Activated CD8-positive, alpha-beta memory T cell treated with anti-CD3 and anti-CD28 coated beads for 24 hours (primary cell): ENCODE measurements at places on chromosomes 2 and 18.

DNA sequence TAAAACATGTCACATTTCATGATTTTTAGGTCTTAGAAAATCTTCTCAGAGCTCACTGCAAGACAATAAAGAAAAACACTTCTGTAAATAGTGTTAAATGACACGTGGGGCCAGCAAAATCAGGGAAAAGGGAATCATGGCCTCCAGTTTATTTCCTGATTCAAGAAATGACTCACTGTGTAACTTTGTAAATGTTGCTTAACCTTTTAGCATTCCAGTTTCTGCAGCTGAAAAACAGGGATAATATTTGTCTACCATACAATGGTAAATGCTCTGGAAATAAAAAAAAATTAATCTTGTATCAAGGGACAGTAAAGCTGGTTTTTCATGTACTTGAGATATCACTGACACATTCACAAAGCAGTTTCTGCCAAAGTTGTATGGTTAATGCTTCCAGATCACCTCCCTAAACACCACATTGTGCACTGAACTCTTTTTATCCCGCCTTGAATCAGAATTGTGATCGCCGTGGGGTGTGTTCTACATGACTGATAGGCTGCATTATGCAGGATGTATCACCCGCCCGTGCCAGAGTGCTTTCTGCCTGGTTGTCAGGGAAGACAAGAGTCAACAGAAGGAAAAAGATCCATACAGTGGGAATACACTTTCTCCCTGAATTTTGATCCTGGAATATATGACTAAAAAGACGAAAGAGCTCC lies 238.8 kb downstream of the IKZF2 start:
- DNase-seq = no peak

DNA sequence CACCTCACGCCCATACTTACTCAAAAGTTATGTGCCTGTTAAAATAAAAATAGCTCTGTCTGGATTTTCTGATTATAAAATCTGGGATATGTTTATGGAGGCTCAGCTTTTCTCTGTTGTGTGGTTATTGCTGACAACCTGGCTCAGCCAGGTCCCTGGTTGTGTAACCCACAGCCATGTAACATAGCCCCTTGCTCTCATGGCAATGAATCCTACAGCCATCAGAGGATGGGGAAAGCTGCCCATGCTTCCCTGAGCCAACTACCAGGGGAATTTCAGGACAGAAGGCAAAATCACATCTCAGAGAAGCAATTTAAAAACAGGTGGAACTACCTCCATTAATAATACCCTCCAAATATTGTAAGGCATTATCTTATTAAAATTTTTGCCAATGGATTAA lies 29.7 kb downstream of the ST8SIA5 start:
- no peak for DNase-seq

- no peak for DNase-seq
Measured at GRCh38 chr2:221572821-221573429, 821 bp upstream of the EPHA4 start.

DNA sequence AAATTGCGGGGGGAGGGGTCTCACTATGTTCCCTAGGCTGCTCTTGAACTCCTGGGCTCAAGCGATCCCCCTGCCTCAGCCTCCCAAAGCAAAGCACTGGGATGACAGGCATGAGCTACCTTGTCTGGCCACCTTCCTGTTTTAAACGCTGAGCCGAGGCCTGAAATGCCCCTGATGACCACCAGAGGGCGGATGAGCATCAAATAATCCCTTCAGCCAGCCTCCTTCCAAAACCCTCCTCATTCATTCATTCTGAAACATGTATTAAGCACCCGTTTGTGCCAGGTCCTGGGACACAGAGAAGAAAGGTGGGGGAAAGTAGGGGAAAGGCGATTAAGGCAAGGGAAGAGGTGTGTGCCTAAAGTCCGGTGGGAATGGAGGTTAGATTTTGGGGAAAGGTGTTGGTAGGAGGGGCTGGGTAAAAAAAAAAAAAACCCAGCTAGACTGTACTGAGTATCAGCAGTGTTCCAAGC lies 30.7 kb upstream of the PTMA start:
- peak; percentile 93 for DNase-seq

DNA sequence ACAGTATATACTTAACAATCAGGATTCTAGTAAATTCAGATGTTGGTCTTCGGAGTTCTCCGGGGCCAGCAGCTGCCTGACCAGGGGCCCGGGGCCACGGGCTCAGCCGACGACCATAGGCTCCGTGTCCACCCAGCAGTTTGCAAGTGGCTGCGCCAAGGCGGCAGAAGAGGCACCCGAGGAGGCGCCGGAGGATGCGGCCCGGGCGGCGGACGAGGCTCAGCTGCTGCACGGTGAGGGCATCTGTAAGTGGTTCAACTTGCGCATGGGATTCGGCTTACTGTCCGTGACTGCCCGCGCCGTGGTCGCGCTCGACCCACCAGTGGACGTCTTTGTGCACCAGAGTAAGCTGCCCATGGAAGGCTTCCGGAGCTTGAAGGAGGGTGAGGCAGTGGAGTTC lies 136.3 kb downstream of the NUP35 start:
- no peak for DNase-seq

DNA sequence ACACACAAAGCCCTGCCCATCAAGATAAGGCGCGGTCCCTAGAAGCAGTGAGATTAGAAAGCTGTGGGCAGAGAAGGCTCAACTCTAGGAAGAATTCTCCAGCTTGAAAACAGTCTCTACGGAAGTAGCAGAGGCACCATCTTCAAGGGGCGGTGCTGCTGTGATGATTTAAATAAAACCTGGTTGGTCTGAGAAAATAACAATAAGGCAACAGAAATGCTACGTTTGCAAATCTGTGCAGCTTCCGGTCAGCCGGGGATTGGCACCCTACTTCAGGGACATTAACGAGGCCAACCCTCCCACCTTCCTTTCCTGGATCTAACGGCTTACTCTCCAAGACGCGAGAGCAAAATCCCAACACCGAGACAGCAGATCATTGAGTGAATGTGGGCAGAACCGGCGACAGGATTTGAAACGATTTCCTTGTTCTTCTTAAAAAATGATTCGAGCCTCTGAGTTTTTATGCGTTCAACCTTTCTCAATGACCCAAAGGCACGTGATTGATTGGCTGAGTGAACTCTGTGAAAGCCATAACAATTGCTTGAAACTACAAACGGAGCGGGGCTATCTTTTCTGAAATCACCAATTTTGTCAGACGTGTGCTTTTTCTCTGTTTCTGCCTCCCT lies 93.7 kb upstream of the ZNF516 start:
- no peak for DNase-seq

- no peak for DNase-seq
Measured at GRCh38 chr2:776487-776886, 99.3 kb upstream of the TMEM18 start.

DNA sequence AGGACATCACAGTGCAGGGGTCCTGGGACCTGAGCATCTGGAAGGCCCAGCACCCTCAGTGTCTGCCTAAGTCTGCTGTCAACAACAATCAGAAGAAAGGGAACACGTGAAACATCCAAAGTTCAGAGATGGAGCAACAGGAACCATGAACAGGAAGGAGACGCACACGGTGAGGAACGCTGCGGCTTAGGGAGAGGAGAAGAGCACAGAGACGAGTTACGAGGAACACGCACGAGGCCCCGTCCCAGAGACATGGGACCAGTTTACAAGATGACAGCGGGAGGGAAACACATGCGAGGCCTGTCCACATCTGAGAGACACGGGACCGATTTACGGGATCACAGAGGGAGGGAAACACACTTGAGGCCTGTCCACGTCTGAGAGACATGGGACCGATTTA lies 2.9 kb upstream of the KCNG2 start:
- DNase-seq = no peak

DNA sequence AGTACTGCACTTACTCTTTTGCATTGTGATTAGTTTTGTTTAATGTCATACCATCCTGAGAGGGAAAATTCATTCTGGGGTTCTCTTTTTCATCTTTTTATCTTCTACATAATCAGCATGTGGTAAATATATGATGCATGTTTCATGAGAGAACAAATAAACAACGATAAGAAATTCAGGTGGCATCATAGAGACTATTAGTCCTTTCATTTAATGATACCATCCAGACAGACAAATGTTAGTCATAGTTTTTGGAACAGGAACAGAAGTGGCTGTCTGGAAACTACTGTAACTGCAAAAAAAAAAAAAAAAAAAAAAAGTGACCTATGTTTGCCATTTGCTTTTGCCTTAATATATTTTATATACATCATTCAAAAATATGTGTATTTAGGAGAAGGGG lies 761.0 kb downstream of the EPHA4 start:
- DNase-seq = no peak

DNA sequence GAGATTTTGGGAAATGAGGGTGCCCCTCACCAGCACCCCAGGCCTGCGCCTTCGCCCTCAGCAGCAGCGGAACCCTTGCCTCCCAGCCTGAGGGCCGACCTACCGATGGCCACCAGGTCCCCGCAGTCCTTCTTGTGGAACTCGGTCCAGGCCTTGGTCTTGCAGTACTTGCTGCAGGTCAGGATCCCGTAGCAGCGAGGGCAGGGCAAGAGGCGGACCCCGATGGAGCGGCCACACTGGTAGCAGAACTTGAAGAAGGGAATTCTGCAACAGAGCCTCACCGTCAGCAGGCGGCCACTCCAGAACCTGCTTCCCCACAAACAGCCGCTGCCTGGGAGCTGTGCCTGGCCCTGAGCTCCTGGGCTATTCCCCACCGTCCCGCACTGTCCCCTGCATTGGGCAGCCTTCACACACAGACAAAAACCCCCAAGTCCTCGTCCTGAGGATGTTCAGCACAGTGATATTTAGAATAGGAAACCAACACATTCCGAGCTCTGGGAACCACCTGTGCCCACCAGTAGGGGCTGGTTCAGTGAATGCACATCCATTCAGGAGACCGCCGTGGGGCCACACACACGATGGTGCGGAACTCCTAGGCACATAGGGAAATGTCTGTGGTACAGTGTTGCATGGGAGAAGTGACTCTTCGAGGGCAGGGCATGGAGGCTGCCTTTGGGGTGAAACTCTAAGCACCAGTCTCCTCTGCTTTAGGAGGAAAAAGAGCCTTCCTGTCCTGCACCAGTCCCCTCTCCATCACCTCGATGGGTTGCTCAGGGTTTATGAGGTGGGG lies 45.6 kb downstream of the GPC1 start:
- DNase-seq = peak; percentile 47

- DNase-seq = no peak
Measured at GRCh38 chr18:76909439-76909838, 87.1 kb downstream of the ZNF236 start.

- DNase-seq = no peak
Measured at GRCh38 chr2:8479298-8479697, 202.6 kb upstream of the ID2 start.

DNA sequence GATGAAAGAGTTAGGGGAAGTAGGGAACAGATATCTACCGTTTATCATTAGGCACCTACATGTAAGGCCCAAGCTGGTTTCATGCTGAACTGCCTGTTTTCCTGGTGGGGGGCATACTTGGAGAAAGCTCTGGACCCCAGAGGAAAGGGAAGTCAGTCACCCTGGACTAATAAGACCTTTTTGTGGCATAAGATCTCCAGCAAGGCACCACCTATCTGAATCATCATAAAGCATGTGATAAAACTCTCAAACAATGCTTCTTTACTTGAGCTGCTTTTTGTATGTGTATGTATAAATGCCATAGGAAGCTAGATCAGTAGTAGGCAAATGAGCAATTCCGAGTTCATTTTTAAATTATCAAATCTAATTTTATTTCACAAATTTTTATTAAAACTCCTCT lies 104.8 kb downstream of the TANC1 start:
- DNase-seq = no peak

DNA sequence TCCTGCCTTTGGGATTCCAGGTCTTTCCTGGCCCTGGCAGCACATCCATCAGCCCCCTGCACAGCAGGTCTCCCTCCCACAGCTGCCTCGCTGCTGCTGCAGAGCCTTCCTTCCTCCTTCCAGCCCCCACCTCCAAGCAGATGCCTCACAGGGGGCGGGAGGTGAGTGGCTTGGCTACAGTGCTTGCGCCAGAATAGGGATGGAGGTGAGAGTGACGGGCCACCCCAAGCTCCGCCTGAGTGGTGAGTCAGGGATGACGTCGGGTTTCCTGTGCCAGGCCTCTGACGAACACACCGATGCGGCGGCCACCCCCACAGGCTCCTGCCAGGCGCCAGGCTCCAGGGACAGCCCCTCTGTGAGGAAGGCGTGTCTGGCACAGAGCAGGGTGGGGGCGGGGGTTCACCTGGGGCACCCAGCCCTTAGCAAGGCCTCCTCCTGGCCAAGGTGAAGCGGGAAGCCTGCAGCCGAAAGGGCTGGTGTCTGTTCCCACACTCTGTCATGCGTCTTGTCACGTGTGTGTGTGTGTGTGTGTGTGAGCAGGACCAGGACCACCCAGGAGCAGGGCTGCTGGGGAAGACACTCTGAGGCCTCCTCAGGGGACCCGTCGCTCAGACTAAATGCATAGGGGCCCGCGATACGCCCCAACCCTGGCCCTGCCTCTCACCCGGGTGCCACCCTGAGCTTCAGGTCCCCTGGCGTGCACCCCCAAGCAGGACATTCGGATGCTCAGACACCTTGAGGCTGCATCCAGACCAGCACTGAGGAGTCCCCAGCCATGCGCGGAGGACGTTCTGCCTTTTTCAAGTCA lies 3.4 kb upstream of the DUSP2 start:
- DNase-seq = peak; percentile 96
